ENCODE measurements at places on chromosomes 5 and 9.

- DNase-seq, result no peak
These were observed 5.4 kb upstream of the RMND5B start for GRCh38 chr5:178125253-178125906.

DNA sequence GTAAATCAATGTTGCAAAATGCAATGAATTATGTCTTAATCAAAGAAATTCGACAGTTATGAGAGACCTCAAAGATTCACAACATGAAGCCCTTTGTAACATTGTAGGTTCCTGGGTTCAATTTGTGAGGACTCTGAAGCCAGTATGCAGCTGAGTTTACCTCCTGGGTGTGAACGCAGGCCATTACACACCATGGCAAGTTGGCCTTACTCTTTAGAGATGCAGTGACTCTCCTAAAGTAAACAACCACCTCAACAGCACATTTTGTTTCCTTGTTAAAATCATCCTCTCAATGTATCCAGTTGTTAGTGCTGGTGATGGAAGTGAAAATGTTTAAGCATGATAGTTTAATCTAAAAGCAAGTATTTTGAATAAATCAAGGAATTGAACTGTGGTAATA, 73.8 kb downstream of the JAKMIP2 start:
- no peak for DNase-seq

GRCh38 chr5:164967354-164967753, 1461.9 kb downstream of the MAT2B start:
- DNase-seq, result no peak

- no peak for DNase-seq
These were observed 6.3 kb downstream of the NR2F1-AS1 start for GRCh38 chr5:93574491-93575305.

- DNase-seq, result no peak
These were observed 508.1 kb downstream of the NR2F1-AS1 start for GRCh38 chr5:93072831-93073459.

DNA sequence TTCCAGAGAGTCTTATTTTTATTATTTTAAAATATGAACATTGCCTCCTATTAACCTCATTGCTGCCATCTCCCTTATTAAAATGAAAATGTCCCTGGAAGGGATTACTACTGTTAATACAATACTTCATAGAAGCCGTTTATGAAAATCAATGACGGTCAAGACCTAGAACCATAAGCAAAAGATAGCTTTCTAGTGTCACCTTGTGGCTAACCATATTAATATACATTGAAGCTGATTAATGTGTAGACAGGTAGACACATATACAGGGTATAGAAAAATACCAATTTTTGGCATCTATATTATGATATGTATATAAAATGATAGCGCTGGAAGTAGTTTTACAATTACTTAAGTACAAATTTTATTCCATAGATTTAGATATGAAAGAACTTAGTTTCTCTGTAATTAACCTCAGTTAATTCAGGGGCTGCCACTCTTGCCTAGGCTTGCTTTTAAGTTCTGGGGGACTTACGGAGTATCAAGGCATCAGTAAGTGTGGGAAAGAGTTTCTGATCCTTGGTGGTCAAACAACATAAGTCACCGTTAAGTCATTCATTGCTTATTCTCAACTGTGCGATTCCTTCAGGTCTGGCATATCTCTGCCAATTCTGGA, 2.5 kb upstream of the YTHDC2 start:
- no peak for DNase-seq

- no peak for DNase-seq
These were observed 13.7 kb downstream of the HSPA4 start for GRCh38 chr5:133065471-133065870.

- DNase-seq, result no peak
These were observed 9.4 kb upstream of the REEP5 start for GRCh38 chr5:112931473-112931872.

- DNase-seq, result no peak
These were observed 45.1 kb downstream of the S1PR3 start for GRCh38 chr9:89036383-89036782.

- no peak for DNase-seq
These were observed 35.5 kb downstream of the RAPGEF1 start for GRCh38 chr9:131704141-131704983.

- DNase-seq, result no peak
These were observed 4.9 kb downstream of the TSPAN17 start for GRCh38 chr5:176652136-176652535.

DNA sequence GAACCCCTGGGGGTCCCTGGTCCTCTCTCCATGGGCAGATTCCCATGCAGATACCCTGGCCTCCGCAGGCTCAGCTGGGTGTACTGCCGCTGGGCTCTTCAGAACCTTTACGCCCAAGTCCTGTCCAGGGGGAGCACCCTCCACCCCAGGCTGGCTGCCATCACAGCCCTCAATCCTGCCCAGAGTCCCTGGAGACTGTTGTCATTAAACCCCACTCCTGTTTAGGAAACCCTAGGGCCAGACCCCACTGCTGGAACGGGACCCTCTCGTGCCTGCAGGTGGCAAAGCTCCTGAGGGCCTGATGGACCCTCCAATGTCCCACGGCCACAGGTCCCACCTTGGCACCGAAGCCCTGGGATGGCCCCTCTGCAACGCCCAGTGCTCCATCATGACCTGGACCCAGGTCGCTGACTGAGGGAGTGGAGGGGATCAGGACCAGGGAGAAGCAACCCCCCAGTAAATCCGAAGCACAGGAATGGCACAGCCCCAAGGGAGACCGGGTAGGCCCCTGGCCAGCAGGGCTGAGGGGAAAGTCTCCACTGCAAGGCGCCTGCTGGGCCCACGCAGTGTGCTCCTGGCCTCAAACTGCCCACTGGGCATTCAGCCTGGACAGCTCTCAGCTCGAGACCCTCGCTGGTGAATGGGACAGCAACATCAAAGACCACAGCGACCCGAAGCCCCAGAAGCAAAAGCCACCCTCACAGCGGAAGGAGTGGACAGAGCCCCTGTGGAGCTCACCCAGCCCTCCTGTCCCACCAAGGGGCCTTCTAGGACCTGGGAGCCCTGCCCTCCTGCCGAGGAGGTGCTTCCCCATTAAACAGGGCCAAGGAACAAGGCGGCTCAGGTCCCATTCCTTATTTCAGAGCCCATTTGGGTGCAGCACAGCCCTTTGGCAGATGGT, 8.3 kb downstream of the ZDHHC11B start:
- DNase-seq, result no peak
